ENCODE measurements at places on chromosomes 12 and 14. TPM values are rescaled to one million over a fixed set of nuclear protein-coding genes. Genes with fewer than 3 reads are reported as not detected.

GRCh38 chr12:27779416-27779919 is 565 bp upstream of the KLHL42 start:
- no peaks in the 10 kb centered on the region for H3K27me3 ChIP-seq
- H3K27ac ChIP-seq = peak overlapping the region; percentile 92
- peaks cover 3% of the 10 kb centered on the region for H3K36me3 ChIP-seq
- DNase-seq = peak; percentile 15
- peaks cover 39% of the 10 kb centered on the region for H3K4me1 ChIP-seq
- peak overlapping the region; percentile 78 for H3K4me3 ChIP-seq

DNA sequence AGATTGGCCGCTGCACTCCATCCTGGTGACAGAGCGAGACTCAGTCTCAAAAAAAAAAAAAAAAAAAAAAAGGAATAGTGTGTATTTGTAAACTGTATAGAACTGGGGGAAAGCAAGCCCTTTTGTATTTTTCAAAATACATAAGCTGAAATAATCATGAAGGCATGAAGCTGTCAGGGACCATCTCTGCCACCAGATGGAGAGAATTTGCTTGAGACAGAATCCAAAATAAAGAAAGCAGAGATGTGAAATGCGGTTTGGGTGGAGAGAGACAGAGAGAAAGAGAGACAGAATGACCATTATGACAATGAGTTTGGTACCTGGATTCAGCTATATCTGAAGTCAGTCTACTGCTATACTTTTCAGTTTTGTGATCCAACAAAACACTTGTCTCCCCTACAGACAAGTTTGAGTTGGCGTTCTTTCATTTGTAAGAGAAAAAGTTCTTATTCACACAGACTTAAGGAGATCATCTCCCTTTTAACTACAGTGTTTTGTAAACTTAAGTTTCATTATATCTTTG is 155.7 kb upstream of the LRIG3 start:
- H3K4me3 ChIP-seq = no peak overlapping the region
- H3K4me1 ChIP-seq = no peaks in the 10 kb centered on the region
- no peak overlapping the region for H3K27ac ChIP-seq
- H3K27me3 ChIP-seq = peaks cover 6% of the 10 kb centered on the region

DNA sequence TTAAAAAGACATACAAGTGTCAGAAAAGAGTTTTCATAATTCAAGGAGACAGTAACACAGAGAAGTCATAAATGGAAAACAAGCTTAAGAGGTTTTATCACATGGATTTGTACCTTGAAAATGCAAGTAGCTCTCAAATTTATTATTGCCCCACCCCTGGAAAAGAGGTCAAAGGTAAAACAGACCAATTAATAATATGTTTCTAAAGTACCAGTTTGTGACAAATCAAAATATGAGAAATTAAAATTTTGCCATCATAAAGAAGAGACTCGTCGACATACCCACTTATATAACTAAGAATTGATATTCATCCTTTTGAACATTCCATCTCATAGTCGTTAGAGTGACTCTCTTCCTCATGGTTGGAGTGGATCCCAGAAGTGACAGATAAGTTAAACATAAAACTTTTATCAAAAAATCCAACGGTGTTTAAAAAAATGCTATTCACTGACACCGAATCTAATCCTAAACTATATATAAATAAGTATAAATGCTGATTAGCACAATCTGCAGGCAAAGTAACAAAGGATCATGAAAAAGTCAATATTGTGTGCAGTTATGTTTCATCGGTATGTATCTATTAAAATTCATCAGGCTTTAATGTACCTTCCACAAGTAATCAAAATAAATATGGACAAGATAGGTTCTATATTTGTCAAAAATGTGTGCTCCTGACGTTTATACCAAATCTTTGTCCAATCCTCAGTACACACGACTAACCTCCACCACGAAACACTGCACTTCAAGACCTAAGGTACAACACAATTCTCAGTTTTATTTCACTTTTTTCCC is 2.3 kb downstream of the CORO1C start:
- no peak for DNase-seq
- peaks cover 80% of the 10 kb centered on the region for H3K4me1 ChIP-seq
- H3K27ac ChIP-seq = peak overlapping the region; percentile 97
- H3K36me3 ChIP-seq = no peaks in the 10 kb centered on the region

HPD gene
- total RNA-seq = 1.3 TPM

DNA sequence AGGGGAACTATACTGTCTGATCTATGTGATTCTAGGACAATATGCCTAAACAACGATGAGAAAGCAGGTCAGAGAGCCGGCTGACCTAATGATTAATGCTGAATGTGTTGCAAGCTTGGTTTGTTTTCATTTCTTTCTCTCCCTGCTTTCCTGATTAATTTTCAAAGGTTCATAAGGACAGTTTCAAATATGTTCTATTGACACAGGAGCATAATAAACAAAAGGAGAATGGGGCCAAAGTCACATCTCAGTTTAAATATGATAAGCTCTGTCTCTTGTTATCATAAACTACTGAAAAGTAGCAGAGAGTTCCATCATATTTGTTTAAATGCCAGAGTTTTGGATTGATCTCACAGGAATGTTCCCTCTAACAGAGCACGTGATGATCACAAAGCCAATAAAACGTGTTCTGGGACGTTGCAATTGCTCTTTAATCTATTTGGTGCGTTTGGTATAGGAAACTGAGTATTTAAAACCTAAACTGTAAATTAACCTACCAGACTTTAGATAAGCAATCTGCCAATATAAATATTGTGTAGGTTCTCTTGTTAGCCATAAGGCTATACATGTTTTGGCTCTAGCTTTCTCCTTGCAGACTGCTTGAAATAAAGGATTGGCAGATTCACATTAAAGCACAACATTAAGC is 3.7 kb upstream of the HSD17B6 start:
- no peaks in the 10 kb centered on the region for H3K27me3 ChIP-seq
- no peak for DNase-seq
- H3K4me1 ChIP-seq = no peaks in the 10 kb centered on the region
- no peak overlapping the region for H3K27ac ChIP-seq
- no peak overlapping the region for H3K4me3 ChIP-seq

BMAL2 gene
- 1.5 TPM for total RNA-seq

FAM90A1 gene
- total RNA-seq = 0.30 TPM

NRXN3 gene
- 1.2 TPM for total RNA-seq

ADAM21 gene
- total RNA-seq = 0.38 TPM

DHH gene
- total RNA-seq = 0.41 TPM

DNA sequence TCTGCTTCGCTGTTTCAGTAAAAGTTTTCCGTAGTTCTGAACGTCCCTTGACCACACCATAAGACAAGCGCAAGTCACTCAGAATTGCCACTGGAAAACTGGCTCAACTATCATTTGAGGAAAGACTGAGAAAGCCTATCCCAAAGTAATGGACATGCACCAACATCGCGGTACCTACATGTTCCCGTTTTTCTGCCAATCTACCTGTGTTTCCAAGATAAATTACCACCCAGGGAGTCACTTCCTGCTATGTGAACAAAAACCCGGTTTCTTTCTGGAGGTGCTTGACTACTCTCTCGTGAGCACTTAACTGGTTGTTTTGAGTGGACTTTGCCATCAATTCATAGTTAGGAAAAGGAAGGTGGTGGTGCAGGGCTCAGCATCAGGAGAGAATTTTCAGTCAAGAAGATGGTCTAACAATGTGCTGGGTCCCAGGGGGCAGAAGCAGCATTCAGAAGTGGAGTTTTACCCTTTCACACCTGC is 1.4 kb downstream of the EGLN3 start:
- DNase-seq = no peak
- peaks cover 76% of the 10 kb centered on the region for H3K4me1 ChIP-seq
- H3K27me3 ChIP-seq = no peaks in the 10 kb centered on the region
- peak overlapping the region; percentile 90 for H3K27ac ChIP-seq

- no peak overlapping the region for H3K27ac ChIP-seq
- H3K27me3 ChIP-seq = no peaks in the 10 kb centered on the region
Measured at GRCh38 chr14:36313898-36314297, 6.5 kb downstream of the MBIP start.

SPTB gene
- 82.2 TPM for total RNA-seq

GRCh38 chr12:122395319-122395718 is 27.1 kb downstream of the CLIP1 start:
- peaks cover 26% of the 10 kb centered on the region for H3K4me1 ChIP-seq
- no peak overlapping the region for H3K4me3 ChIP-seq
- peak overlapping the region; percentile 29 for H3K27ac ChIP-seq
- no peaks in the 10 kb centered on the region for H3K36me3 ChIP-seq

DNA sequence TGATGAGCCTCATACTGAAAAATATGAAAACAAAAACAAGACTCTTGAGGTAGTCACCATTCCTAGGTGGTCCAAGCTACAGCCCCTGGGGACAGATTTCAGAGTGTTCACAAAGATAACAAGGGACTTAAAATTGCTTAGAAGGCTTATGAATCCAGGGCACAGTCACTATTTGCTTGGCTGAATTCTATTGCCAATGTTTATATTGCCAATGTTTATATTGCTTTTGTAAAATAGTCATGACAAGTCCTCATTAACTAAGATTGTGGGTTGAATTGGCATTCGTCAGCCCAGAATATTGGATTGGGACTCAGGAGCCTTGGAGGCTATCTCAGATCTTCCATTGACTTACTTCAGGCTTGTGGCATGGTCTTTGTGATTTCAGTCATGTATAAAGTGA is 6.4 kb downstream of the TMEM117 start:
- H3K27me3 ChIP-seq = no peaks in the 10 kb centered on the region

- no peaks in the 10 kb centered on the region for H3K36me3 ChIP-seq
- peak overlapping the region; percentile 91 for H3K27ac ChIP-seq
- no peaks in the 10 kb centered on the region for H3K27me3 ChIP-seq
- peak overlapping the region; percentile 79 for H3K4me3 ChIP-seq
Measured at GRCh38 chr12:62933602-62934238, 1.2 kb downstream of the PPM1H start.

GRCh38 chr14:104998801-104999200 is 13.2 kb downstream of the CLBA1 start:
- H3K27ac ChIP-seq = no peak overlapping the region
- no peaks in the 10 kb centered on the region for H3K4me1 ChIP-seq
- no peak overlapping the region for H3K4me3 ChIP-seq
- no peak for DNase-seq

DNA sequence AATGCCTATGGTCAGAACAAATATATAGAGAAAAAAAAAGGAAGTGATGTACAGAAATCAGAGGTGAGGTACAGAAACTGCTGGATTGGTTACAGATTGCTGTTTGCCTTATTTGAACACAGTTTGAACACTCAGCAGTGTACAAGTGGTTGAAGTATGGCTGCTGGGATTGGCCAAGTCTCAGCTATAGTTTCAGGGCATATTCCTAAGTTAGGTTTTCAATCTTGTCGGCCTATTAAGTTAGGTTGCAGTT is 146.4 kb downstream of the LLPH start:
- H3K4me1 ChIP-seq = no peaks in the 10 kb centered on the region
- DNase-seq = no peak
- peaks cover 9% of the 10 kb centered on the region for H3K27me3 ChIP-seq
- no peak overlapping the region for H3K27ac ChIP-seq
- no peaks in the 10 kb centered on the region for H3K36me3 ChIP-seq

DNA sequence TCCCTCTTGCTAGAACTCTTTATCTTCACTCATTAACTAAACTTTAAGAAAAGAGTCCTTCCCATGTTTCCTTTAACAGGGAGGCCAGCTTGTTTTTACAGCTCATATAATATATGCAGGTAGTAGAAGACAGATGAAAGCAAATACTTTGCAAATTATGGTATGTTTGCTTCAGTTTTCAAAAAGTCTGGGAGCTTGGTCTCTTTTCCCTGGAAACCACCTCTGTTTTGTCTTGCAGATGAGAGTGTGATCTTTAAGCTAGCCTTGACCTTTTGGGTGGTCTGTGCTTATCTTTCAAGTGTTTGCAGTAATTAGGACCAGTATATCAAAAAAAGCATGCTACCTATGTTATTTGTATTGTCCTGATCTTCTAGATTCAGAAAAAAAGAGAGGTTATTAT is 62.7 kb downstream of the ERC1 start:
- H3K4me3 ChIP-seq = no peak overlapping the region
- H3K4me1 ChIP-seq = peaks cover 23% of the 10 kb centered on the region
- H3K27me3 ChIP-seq = no peaks in the 10 kb centered on the region
- no peak for DNase-seq
- peaks cover 1% of the 10 kb centered on the region for H3K36me3 ChIP-seq

TNFAIP2 gene
- 40.1 TPM for total RNA-seq
